Stimulated activated CD4-positive, alpha-beta T cell treated with anti-CD3 and anti-CD28 coated beads, Interleukin-1b, Interleukin-23, amount 100 ng/mL, for 48 hours (primary cell): ENCODE measurements at places on chromosomes 7 and 10.
A peak's percentile ranks its signal among the peaks of the same experiment; 100 is the strongest.

DNA sequence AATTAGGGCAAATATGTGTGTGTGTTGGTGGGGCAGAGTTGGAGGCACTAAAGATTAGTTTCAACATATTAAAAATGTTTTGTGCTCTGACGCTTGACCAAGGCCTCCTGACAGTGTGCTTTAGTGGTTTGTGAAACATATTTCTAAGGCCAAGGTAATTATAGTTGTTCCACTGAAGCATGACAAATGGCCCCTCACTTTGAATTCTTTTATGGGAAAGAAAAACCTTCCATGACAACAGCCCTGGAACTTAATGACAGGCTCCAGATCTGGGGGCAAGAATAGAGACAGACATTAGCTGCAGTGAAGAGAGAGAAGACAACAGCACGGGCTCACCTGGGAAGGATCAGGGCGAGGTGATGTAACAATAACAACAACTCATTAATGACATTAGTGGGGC, 155.8 kb downstream of the CHN2 start:
- DNase-seq = no peak

- no peak for DNase-seq
Measured at GRCh38 chr7:30845426-30846135, 66.1 kb upstream of the AQP1 start.

GRCh38 chr7:66183700-66184099, 21.4 kb upstream of the TPST1 start:
- DNase-seq = no peak

DNA sequence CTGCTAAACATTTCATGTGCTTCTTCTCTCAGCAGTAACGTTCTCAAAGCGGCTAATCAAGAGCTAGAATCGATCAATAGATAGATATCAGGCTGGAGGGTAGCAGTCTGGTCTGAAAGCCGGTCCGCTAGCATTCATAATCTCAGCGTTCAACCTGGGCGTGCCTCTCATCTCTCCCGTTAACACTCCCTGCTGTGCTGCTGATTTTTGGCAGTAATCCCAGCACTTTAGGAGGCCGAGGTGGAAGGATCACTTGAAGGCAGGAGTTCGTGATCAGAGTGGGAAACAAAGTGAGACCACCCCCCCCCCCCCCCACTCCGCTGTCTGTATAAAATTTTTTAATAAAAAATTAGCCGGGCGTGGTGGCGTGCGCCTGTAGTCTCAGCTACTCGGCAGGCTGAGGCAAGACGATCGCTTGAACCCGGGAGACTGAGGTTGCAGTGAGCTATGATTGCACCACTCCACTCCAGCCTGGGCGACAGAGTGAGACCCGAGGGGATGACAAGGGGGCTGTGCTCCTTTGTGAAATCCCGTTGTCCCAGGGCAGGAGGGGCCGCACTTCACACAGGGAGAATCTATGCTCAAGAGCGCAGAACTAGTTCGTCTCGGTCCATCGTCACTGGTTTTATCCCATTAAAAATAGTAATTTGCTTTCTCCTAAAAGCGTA, 624 bp upstream of the CEP55 start:
- peak; percentile 22 for DNase-seq

DNA sequence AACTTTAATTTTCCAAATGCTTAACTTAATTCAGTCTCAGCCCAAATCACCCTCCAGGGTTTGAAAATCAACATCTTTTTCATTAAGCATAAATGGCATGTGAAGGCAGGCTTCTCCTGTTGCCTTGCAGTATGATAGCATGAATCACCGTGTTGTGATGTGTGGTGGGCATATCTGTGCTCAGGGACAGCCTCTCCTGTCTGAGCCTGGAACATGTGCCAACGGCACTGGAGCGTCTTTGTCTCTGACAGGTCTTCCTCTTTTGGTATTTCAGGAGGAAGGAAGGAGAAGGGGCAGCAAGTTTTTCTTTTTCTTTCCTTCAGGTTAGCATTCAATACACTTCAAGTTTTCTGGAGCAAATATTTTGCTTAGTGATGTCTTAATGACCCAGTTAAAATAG, 57.6 kb downstream of the LRGUK start:
- DNase-seq = no peak

DNA sequence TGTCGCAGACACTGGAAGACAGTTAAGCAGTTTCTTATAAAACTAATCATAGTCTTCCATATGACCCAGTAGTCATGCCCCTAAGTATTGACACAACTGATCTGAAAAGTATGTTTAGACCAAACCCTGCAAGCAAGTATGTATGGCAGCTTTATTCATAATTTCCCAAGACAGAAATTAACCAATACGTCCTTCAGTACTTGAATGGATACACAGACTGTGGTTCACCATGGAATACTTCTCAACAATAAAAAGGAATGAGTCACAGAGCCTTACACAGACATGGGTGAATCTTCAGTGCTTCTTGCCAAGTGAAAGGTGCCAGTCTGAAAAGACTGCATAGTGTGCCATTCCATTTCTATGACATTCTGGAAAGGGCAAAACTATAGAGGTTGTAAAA, 50.2 kb upstream of the AKR1E2 start:
- no peak for DNase-seq

DNA sequence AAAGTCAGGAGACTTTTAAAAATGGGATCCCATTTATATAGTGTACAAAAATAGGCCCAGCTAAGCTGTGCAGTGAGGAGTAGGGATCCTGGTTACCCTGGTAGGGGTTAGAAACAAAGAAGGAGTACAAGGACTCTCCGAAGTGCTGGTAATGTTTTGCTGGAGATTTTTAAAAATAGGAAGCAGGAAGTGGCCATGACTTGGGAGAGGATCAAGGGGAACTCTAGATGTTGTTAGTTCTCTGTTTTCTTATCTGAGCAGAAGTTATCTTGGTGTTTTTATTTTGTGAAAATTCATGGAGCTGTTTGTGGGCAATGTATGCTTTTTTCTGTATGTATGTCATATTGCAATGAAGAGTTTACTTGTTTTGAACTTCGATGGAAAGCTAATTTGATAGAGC, 373.9 kb downstream of the SFMBT2 start:
- DNase-seq = no peak
